D721Med (cell line): ENCODE measurements at places on chromosomes 13 and 19.
A peak's percentile ranks its signal among the peaks of the same experiment; 100 is the strongest.

GRCh38 chr19:15584541-15585115, 30.4 kb upstream of the CYP4F8 start:
- peak; percentile 46 for DNase-seq

GRCh38 chr19:8069096-8069973, 16.8 kb downstream of the CCL25 start:
- no peak for DNase-seq

GRCh38 chr19:9891609-9892373, 44.5 kb downstream of the OLFM2 start:
- DNase-seq = no peak

GRCh38 chr13:94033098-94033497, 446.4 kb downstream of the DCT start:
- DNase-seq = no peak

- no peak for DNase-seq
Measured at GRCh38 chr19:7618348-7618747, 11.0 kb downstream of the XAB2 start.

- DNase-seq = no peak
Measured at GRCh38 chr19:37695144-37695899, 24.2 kb downstream of the ZNF607 start.

- peak; percentile 48 for DNase-seq
Measured at GRCh38 chr19:11089254-11090013, at the start of gene LDLR. Gene LDLR (plus strand): TSS chr19:11089463. CDS start chr19:11089549, 86 bp downstream.

- no peak for DNase-seq
Measured at GRCh38 chr13:28340272-28340793, 154.6 kb downstream of the FLT1 start.

DNA sequence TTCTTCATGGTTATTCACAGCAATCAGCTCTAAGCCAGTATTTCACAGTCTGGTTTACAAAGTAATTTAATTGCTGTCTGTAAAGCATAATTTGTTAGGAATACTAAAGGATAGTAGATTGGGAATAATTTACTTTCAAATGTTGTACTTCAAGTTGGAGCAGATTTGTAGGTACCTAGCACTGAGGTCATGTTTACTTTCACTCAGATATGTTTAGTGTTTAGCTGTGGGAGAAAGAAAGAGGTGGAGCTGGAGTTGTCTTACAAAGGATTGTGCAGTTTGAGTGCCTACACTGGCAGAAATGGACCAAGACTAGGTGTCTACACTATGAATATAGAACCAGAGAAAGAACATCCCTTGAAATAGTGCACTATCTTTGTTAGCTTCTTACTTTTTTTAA, 464.6 kb downstream of the PCDH9 start:
- no peak for DNase-seq

GRCh38 chr13:22187329-22187728, 516.5 kb downstream of the FGF9 start:
- DNase-seq = no peak

DNA sequence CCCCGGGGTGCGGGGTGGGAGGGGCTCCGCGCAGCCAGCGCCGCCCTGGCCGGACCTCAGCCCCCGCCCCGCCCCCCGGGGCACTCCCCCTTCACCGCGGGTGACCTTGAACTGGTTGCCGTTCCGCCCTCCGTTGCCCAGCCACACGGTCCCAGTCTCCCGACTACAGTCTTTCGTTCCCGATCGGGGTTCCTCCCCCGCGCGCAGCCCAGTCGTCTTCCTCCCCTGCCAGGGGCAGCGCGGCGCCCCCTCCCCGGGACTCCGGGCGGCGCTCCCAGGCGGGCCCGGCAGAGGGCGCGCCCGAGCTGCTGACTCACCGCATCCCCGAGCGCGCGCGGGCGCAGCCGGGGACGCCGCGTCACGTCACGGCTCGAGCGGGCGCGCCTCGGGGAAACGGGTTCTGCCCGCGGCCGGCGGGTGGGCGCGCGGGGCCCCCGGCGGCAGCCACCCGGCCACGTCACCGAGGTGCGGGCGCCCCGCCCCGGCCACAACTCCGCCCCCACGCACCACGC, 459 bp downstream of the MIDN start:
- DNase-seq = no peak

- no peak for DNase-seq
Measured at GRCh38 chr19:37074819-37075362, 3.3 kb upstream of the ZNF420 start.

GRCh38 chr19:2578391-2578890, 102.5 kb downstream of the GADD45B start:
- no peak for DNase-seq

DNA sequence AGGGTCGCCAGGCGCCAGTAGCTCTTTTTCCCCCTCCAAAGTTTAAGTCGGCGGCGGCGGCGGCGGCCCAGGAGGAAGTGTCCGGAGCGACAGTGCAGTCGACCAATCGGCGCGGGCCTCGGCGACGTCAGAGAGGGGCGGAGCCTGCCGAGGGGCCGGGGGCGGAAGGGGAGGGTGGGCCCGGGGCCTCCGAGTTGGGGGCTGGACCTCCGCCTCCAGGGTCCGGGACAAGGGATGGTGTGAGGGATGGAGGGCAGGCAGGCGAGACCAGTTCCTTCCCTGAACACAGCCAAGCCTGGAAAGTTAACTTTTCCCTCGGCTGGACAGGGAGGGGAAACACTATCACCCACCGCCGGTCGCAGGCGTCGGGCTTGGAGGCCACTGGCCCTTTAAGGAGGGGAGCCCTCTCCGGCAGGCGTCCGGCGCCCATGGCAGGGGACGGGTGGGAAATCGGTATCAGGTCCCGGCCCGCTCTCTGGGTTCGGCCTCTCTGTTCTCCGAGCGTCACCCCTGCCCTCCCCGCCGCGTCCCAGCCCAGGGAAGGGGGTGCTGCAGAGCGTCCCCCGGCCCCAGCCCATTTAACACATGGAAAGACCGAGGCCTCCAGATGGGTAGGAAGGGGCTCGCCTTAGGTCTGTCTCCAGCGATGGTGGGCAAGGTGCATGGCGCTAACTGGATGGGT, at the start of gene PRKD2:
Gene PRKD2, minus strand, starts transcription at position 81 of the 682 bp plus-strand sequence. CDS start 744 bp downstream, outside the sequence.
- DNase-seq = peak; percentile 96

- DNase-seq = no peak
Measured at GRCh38 chr19:6721773-6722172, 1.3 kb upstream of the C3 start.

DNA sequence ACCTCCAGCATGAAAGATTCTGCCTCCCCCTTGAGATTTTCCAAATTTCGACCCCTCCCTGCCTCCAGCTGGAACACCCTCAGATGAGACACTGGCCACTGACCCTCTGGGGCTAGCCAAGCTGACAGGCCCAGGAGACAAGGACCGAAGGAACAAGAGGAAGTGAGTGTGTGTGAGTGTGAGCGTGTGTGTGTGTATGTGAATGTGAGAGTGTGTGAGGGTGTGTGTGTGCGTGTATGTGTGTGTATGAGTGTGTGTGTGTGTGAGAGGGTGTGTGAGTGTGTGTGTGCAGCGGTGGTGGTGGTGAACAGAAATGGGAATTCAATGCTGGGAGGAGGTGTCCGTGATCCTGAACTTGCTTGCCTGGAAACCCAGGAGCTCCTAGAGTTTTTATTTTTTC, 13.8 kb downstream of the HRC start:
- no peak for DNase-seq

- DNase-seq = no peak
Measured at GRCh38 chr13:59746291-59746962, 417.3 kb downstream of the DIAPH3 start.

DNA sequence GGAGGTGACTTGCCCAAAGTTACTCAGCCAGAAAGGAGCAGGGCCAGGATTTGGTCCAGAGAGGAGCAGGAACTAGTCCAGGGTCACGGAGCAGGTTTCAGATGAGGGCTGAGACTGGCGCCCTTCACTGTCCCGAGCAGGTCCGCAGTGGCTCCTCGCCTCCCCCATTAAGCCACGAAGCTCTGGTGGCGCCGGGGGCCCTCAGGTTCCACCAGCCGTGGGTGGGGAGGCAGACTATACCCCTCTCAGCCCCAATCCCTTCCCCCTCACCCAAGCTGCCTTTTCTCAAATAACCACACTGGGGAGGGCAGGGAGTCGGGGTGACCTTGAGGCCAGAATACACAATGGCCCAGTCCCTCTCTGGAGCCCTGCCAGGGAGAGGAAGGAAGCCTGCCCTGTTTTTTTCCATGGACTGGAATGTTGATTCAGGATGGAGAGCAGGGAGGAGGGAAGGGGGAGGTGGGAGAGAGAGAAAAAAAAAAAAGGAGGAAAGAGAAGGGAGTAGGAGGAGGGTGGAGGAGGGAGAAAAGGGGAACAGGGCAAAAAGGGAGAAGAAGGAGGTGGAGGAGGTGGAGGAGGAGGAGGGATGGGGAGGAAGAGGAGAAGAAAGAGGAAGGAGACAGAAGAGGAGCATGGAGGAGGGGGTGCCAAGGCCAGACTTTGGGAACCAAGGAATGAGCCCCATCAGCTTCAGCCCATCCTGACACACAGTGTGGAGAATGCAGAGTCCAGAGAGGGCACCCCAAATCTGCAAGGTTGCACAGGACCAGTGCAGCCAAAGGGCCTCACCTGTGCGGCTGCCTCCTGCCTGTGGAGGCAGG, 19.7 kb downstream of the CEACAM16 start:
- DNase-seq = no peak

- no peak for DNase-seq
Measured at GRCh38 chr13:99308471-99309087, 1.4 kb upstream of the GPR183 start.

DNA sequence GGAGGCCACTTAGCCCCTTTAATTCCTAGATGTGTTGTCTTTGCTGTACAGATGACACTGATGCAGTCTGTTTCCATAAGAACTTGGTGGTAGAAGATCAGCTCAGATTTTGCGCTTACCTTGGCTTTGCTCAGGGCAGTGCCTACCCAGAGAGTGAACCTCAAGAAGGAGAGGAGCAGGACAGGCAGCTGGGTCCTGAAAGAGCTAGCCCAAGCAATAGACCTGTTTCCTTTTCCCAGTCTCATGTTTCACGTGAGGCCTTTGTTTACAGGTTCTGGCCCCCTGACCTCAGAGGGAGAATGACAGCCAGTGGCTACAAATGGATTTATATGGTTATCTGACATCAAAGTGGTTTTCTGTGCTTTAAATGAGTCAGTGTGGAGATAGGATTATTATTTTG, 40.1 kb downstream of the METTL21C start:
- no peak for DNase-seq

DNA sequence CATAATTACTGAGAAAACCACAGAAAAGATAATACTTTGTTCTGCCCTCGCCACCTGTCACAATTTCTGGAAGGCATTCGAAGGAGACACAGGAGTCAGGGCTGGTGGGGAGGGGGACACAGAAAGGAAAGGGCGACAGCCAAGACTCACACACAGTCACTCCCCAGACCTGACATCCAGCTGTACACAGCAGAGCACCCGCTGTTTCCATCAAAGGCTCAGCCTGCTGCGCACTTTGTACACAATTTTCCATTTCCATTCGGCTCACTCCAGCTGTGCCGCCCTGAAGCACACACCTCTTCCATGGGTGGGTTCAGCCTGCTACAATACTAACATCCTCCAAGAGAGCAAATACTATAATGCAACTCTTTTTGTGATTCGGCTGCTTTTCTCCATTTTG, 38.0 kb downstream of the STK24 start:
- DNase-seq = no peak

- DNase-seq = no peak
Measured at GRCh38 chr13:51000571-51001260, 91.1 kb downstream of the RNASEH2B start.

- DNase-seq = no peak
Measured at GRCh38 chr19:40232479-40232878, 6.0 kb upstream of the CCNP start.

GRCh38 chr13:92838786-92839185, 387.8 kb upstream of the GPC6 start:
- no peak for DNase-seq

DNA sequence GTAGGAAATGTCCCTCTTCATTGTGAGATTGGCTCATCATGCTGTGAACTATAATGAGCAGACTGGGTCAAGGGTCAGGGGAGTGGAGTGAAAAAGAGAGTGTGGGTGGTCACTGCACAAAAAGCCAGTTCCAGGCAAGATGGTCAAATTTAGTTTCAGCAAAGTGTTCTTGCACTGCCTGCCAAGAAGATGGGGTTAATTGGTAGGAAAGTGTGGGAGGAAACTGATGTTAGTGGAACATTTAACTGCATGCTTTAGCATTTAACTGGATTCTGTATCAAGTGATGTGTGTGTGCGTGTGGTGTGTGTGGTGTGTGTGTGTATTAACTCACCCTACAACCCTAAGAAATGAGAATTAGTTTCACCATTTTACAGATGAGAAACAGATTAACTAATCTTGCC, 131.6 kb downstream of the COG6 start:
- DNase-seq = no peak

DNA sequence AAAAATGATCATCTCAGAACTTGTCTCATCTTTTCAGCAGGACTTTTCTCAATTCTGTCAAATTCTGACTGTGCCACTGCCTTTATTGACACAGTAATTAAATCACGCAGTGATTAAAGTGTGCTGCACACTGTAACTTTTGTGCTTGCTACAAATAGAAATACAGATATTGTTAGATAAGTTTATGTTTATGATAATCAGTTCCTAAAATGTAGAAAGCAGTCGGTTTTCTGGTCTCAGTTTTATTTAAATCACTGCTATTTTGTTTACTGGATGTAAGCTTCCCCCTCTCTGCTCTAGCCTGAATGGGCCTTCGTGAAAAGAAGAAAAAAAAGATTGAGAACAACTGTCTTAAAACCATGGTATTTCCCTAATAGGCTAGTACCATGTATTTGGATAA, 258.8 kb upstream of the STARD13 start:
- no peak for DNase-seq

DNA sequence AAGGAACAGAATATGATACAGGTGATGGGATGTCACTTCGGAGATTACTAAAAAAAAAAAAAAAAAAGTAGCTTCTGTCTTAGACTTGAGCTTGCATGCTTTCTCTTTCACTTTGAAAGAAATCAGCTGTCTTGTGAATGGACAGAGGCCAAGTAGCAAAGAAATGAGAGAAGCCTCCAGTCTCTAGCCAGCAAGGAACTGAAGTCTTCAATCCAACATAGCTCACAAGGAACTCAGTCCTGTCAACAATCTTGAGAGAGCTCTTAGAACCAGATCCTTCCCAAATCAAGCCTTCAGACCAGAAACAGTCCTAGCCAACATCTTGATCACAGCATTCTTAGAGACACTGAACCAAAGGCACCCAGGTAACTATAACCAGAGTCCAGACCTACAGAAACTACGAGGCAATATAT, 7.7 kb downstream of the N4BP2L2 start:
- no peak for DNase-seq

DNA sequence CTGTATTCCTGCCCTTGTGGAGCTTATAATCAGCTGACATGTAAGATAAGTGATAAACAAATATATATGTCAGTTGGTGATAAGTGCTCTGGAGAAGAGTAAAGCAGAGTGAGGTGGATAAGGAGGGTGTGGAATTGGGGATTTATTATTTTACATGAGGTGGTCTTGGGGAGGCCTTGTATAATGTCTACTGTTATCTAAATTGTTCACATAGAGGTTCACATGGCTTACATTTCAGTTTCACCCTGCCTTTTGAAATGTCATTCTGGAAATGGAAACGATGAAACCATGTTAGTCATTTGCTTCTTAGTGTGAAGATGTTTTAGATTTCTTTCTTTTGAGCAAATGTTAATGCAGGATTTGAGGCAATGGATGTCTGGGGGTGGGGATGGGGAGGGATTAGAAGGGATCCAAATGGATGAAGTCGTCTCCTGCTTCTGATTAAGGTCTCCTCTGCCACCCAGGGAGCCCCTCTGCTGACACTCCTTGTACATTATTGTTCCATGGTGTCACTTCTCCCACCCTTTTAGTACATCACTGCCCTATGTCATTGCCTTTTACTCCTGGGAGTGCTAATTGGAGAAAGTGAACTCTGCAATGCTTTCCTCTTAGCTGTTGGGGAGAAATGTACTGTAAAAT, 14.0 kb downstream of the B3GLCT start:
- no peak for DNase-seq
